ENCODE measurements at places on chromosomes 6 and 20.

GRCh38 chr6:85449818-85450759, at the start of gene NT5E:
TSS of gene NT5E (plus strand) at chr6:85450083. CDS start at chr6:85450140, 57 bp downstream.
- peak; percentile 52 for DNase-seq

DNA sequence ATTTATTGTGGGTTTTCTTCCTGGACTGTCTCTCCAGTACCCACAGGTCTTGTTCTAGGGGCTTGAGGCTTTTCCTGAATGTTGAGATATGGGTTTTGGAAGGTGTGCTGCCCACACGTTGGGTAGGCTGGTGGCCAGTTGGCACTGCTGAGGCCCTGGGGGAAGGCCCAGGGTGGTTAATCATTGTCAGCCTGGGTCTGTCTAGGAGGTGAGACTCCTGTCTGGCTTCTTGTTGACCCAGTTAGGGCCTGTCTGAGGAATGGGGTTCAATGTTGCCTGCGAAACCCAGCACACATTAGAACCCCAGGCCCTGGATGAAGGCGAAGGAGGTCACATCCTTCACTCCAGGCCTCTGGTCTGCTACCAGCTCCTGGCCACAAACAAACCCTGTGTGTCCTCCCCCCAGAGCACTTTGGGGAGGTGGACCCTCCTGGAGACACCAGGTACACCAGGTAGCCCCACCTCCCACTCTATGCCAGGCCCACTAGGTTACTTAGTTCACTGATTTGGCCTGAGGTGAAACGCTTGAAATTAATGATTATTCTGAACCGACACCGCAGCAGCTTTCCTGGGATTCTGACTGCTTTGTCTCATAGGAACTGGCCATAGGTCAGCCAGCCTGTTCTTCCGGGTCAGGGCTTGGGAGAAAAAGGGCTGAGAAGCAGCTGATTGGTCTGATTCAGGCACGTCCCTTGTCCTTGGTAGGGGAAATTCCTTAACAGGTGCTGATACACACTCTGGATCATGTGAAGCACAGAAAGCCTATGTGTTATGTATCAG, 15.2 kb downstream of the DNMT3B start:
- DNase-seq, result no peak

- DNase-seq, result peak; percentile 17
These were observed 549.8 kb downstream of the PRKN start for GRCh38 chr6:162177746-162178145.

GRCh38 chr6:15313367-15313766, 67.5 kb downstream of the JARID2 start:
- DNase-seq, result no peak

DNA sequence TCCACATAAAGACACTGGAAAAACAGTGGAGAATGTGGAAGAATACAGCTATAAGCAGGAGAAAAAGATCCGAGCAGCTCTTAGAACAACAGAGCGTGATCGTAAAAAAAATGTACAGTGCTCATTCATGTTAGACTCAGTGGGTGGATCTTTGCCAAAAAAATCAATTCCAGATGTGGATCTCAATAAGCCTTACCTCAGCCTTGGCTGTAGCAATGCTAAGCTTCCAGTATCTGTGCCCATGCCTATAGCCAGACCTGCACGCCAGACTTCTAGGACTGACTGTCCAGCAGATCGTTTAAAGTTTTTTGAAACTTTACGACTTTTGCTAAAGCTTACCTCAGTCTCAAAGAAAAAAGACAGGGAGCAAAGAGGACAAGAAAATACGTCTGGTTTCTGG, 57.1 kb downstream of the MAP3K4 start:
- DNase-seq, result peak; percentile 95

All from fibroblast of upper back skin (primary cell).